Natural killer cell (primary cell): ENCODE measurements at places on chromosomes 7 and 10. TPM values are rescaled to one million over a fixed set of nuclear protein-coding genes. Genes with fewer than 3 reads are reported as not detected.

- no peaks in the 10 kb centered on the region for H3K27me3 ChIP-seq
- no peaks in the 10 kb centered on the region for H3K36me3 ChIP-seq
- no peak for DNase-seq
- no peak overlapping the region for H3K27ac ChIP-seq
- no peaks in the 10 kb centered on the region for H3K4me1 ChIP-seq
These were observed 812.8 kb downstream of the LRMDA start for GRCh38 chr10:76244061-76244686.

DNA sequence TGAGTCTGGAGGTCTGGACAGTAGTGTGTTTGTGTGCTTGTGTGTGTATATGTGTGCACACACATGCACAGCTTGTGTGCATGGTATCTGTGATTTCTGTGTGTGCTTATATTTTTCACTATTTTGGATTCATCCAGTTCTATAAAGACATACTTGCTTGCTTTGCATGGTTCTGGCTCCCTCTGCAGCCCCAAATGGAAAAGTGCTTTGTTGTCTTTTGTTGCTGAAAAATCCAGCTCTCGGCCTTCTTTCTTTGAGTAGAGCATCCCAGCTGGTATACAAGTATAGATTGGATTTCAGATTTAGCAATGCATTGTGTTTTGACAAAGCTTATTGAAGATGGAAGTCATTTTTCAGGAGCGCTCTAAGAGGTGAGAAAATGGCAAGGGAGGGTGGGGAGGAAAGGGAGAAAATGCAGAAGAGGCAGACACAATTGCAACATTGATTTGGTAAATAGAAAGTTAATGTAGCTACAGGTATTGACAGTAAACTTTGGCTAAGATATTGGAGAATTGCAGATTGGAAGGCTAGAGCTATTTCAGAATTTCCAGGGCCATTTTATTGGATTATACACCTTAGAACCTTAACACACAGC lies 333.9 kb downstream of the AUTS2 start:
- no peaks in the 10 kb centered on the region for H3K36me3 ChIP-seq
- H3K27ac ChIP-seq = no peak overlapping the region
- no peak overlapping the region for H3K4me3 ChIP-seq
- H3K4me1 ChIP-seq = no peaks in the 10 kb centered on the region
- H3K27me3 ChIP-seq = no peaks in the 10 kb centered on the region
- peak; percentile 36 for DNase-seq

DNA sequence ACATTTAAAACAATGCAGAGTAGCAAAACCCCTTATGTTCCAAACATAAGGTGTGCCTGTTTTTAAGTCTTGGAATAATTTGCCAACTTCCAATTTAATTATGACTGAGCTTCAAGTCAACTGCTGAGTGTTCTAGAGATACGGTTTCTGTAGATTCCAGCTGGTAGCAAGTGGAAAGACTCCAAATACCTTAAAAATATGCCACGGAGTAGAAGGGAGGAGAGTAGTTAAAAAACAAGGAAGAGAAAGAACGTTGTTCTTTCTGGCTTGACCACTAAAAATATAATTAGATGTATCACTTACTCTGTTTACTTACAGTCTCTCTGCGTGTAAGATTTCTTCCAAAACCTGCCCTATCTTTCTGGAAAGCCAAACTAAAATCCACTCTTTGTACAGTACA lies 24.5 kb upstream of the ABLIM1 start:
- H3K36me3 ChIP-seq = no peaks in the 10 kb centered on the region
- H3K4me1 ChIP-seq = no peaks in the 10 kb centered on the region
- DNase-seq = no peak
- no peak overlapping the region for H3K4me3 ChIP-seq
- H3K27me3 ChIP-seq = no peaks in the 10 kb centered on the region
- H3K27ac ChIP-seq = no peak overlapping the region

DNA sequence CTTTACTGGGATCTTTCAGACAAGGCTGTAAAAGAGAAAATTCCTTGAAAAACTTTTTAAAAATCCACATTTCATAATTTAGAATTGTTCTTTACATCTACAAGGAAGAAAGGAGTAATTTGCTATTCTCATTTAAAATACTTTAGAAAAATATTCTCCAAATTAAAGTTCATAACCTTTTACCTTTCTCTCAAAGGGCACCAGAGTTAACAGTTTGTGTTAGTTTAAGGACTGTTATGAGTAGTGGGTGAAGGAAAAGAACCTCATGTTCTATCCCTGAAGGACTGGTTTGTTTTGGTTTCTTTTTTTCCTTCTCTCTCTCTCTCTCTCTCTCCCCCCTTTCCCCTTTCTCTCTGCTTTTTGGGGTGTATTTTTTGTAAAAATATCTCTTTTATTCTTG lies 4.1 kb downstream of the AGMO start:
- DNase-seq = no peak
- H3K27me3 ChIP-seq = no peaks in the 10 kb centered on the region
- no peak overlapping the region for H3K27ac ChIP-seq

GRCh38 chr10:84302223-84302622 lies 26.2 kb upstream of the CCSER2 start:
- H3K4me3 ChIP-seq = no peak overlapping the region
- no peaks in the 10 kb centered on the region for H3K4me1 ChIP-seq
- H3K27me3 ChIP-seq = no peaks in the 10 kb centered on the region
- no peaks in the 10 kb centered on the region for H3K36me3 ChIP-seq
- H3K27ac ChIP-seq = no peak overlapping the region
- no peak for DNase-seq

- H3K27ac ChIP-seq = no peak overlapping the region
- no peaks in the 10 kb centered on the region for H3K4me1 ChIP-seq
- no peak overlapping the region for H3K4me3 ChIP-seq
- no peak for DNase-seq
- no peaks in the 10 kb centered on the region for H3K36me3 ChIP-seq
These were observed 121.8 kb downstream of the WDR37 start for GRCh38 chr10:1177936-1178335.

IQUB gene
- 0.09 TPM for total RNA-seq

RELN gene
- not detected for total RNA-seq
